ENCODE measurements at places on chromosomes 3 and 15.

DNA sequence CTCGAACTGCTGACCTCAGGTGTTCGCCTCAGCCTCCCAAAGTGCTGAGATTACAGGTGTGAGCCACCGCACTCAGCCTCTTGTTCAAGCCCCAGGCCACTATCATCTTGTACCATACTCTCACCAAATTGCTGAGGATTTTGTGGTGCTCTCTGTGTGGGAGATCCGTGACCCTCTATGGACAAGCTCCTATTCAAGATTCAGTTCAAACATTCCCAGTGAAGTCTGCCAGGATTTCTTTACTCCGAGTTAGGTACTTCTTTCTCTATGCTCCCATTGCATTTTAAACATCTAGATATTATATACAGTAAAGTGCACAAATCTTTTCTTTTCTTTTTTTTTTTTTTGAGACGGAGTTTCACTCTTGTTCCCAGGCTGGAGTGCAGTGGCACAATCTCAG lies 856 bp upstream of the TM4SF19 start:
- DNase-seq = no peak

DNA sequence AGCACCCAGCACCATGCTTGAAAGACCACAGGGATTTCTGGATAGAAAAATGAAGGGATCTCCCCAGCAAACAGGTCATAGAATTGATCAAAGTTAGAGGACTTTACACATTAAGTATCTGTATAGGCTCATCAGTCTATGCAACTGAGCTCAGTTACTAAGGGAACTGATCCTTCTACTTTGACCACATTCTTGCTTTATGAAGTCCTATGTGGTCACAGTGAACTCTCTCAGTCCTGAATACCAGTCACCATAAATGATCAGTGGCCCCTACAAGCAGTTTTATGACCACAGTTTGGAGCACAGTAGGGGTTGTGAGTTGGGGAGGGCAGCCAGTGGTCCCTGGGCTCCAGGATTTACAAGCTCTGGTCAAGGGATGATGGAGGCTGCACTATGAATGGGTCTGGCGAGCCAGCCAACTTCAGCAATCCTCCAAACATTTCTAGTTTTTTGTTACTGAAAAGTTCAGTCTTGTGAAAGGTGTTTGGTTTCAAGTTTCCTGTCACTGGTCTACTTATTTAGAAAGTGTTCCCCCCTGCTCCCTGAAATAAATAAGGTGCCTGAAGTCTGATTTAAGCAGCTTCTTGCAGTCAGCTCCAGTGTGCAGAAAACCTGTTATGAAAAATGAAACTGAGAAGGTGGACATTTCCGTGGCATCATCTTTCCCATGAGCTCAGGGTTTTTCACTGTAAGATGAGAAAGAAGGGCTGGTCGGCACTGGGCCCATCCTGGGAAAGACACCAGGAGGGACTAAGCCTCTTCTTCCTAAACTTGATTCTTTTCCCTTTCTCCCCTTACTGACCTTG lies 75.5 kb downstream of the DAPK2 start:
- no peak for DNase-seq

GRCh38 chr3:137071104-137071503 lies 113.3 kb downstream of the IL20RB start:
- no peak for DNase-seq

DNA sequence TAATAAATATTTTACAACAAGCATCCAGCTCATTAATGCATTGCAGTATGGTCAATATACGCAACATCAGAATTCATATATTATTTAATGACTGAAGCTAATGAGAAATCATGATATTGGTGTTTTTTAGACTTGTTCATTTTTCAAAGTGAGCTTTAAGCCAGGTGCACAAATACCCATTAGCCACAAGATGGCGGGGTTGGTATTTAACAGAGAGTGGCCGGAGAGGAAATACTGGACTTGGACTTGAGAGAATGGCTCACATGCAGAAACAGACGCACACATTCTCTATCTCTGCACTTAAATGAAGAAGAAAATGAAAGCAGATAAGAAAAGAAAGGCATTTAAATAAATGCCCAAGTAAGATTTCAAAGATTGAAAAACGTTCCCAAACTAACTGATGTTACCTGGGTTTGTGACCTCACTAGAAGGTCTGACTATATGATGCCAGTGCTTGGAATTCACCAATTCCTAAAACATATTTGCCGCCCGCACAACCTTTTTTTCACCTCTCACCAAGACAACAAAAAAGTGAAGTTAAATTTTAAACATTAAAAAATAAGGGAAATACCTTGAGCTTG lies 21.2 kb upstream of the CRBN start:
- DNase-seq = peak; percentile 89

DNA sequence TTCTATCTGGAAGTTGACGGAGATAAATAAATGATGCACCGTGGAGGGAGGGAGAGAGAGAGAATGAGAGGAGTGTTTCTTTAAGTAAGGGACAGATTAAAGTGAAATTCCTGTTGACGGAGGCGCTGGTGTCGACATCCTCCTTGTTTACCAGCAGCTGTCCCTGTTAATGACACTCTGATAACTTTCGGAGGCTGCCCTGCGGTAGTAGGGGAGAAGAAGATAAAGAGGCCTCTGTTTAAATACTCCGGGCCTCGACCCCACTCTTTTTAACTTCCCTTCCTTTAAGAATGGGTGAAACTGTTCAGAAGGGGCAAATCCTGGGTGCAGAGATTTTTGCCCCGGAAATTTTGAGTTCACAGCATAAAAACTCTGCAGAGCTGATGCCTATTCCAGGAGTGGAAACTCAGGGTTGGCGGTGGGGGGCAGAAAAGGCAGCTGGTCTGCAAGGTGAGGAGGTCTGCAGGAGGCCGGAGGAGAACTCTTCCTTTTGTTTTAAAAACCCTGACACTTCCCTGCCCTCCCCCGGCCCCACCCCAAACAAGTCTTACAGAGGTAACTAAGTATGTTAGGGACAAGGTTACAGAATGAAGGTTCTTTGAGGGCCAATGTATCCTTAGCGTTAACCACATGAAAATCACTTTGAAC lies 276.6 kb upstream of the NR2F2 start:
- DNase-seq = no peak

GRCh38 chr3:45513041-45513440 lies 81.5 kb upstream of the LIMD1 start:
- DNase-seq = no peak

DNA sequence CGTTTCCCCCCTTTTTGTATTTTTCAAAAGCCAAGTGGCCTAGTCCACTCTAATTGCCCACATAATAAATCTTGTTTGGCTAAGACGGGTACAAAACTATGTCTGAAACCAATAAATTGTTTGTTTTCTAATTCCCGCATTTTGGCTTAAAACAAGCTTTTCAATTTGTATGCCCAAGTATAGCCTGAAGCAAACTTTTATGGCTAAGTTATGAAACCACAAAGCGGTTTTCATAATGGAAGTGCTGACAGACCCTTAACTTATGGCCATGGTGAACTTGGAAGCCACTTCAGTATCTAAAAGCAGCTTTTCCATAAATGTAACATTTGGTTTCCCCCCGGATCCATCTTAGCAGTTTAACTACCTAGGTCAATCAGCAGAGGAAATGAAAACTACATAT lies 29.9 kb upstream of the POLR2M start:
- no peak for DNase-seq

GRCh38 chr15:38487378-38487777 lies 33.5 kb downstream of the FAM98B start:
- DNase-seq = no peak

DNA sequence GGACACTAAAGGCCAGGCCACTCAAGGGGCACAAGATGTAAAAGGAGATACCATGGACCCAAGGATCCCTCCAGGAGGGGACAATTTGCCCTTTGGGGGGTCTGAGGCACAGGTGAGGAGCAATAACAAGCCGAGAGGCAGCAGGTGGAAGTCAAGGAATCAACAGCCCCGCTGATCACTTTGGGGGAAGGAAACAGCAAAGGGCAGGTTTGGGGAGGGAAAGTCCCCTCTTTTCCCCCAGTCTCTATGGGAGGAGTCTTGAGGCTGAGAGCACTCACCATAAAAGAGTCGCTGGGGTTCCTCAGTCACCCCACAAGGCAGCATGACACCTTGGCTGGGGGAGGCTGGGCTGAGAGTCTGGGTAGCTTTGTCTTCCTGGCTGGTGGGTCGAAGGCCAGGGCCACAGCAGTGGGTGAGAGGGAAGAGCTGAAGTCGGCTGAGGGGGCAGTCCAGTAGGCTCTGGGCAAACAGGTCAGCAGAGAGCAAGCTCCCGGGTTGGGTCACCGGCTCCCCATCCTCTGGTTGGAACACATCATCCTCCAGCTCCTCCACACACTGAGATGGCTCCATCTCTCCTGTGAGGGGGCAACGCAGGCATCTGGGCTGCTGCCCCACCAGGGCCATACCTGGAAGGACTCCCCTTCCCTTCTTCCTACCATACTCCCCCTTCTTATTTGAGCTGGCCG lies 3.0 kb downstream of the BMF start:
- DNase-seq = no peak

DNA sequence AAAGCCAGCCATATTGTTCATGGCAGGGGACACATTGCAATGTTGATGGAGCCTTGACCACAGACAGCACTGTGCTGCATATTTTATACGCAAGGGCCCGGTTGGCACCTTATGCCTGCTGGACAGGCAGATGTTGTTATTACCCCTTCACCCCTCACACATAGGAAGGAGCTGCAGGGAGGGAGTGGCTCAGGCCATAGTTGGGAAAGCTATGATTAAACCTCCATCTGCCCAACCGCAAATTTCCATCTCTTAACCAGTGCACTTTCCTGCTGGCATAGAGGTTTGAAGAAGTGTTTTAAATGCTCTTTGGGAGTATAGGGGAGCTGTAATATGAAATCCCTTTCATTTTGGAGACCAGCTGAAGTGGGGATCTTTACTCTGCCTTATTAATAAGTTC lies 224.7 kb downstream of the CACNA2D3 start:
- DNase-seq = no peak

- DNase-seq = no peak
Observed at GRCh38 chr3:72270730-72271129, 485.8 kb upstream of the PROK2 start.

GRCh38 chr3:127119693-127120464 lies 73.1 kb upstream of the PRR23E start:
- no peak for DNase-seq

DNA sequence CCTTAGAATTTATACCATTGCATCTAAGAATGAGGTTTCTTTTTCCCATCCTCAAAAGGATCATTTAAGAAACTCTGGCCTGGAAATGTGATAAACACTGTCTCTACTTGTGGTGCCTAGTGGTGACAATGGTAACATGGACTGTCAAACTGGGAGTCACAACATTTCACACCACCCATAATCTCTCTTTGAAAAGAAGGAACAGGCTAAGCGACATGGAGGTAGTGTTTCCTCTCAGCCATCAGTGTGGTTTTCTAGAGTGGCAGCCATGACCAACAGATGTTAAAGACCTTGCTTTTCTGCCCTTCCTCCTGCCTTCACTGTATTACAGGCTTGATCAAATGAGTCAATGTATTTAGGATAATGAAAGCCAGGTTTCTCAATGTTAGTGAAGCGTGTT lies 283.1 kb upstream of the STAC start:
- no peak for DNase-seq

GRCh38 chr3:178202194-178202593 lies 334.0 kb upstream of the KCNMB2 start:
- peak; percentile 3 for DNase-seq

- peak; percentile 19 for DNase-seq
Observed at GRCh38 chr15:29571792-29572431, 250.4 kb downstream of the TJP1 start.

DNA sequence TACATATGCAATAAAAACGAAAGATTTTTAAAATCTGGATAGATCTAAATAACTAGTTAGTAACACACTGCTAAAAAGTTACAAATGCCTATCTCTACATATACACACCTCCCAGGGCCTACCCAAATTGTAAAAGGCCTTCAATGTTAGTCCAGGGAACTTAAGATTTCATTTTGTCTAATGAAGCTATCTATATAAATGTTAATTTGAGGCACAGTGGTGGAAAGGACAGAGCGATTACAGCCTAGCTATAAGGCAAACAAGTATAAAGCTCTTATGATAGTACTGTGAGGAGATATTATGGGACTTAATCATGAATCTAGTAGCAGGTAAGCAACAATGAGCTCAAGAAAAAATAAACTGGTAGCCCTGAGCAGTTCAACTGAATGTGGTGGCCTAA lies 101.7 kb downstream of the STAG1 start:
- no peak for DNase-seq

GRCh38 chr3:139537361-139537760 lies 2.2 kb downstream of the RBP1 start:
- peak; percentile 54 for DNase-seq

DNA sequence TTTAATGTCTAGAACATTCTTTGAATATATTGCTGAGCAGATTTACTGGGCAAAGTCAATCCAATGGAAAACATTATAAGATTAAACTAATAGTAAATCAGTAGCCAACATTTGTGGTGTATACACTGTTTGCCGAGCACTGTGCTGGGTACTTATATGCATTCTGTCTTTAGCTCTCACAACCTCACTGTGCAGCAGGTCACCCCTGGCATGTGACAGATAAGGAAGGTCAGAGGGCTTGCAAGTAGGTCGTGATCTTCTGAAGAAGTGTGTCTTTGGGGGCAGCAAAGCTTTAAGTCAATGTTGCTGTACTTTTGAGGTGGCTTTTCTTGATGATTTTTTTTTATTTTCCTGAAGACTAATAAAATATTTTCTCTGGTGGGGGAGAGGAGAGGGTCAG lies 62.2 kb downstream of the TCAIM start:
- DNase-seq = no peak

DNA sequence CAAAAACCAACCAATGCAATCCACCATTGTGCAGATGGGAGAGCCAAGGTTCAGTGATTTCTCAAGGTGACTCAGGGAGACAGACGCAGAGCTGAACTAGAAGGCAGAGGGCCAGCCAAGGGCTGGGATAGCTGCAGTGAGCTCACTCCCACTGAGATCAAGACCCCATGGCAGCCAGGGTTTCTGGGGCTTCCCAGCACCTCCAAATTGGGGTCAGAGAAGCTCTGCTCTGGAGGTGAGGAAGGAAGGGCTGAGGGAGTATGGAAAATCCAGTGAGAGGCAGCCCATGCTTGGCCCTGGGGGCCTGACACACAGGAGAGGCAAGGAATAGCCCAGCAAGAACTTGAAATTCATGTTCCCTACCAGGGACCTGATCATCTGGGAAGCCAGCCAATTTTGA lies 61.0 kb downstream of the ISG20 start:
- DNase-seq = no peak

- no peak for DNase-seq
Observed at GRCh38 chr3:23308986-23309625, 106.0 kb downstream of the UBE2E2 start.

DNA sequence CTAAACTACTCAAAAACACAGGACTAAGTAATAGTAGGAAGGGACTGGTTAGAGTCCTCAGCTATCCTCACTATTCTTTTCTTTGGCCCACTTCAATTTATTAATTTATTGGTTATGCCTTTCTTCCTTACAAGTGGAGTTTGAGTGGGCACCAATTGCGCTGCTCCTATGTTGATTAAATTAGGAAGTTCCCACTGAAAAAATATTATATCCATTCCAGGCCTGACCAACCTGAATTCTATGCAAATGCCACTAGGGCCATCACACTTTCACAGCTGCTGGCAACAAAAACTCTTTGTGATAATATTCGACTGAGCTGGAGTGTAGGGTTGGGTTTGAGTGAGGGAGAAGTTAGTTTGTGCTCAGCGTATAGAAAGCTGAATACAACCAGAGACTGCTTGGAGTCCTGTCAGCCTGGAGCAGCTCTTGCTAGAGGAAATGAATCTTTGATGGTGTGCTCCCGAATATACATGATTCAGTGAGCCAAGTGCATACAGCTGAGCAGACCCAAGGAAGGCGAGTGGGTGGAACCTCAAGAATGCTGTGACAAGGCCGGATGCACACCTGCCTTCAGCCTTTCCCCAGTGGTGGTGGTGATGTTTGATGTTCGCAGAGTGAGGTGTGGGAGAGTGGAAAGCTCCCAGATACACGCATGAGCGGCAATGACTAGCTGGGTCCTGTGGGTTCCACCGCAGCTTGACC lies 1.5 kb downstream of the ARHGEF3 start:
- DNase-seq = peak; percentile 36

All from umbilical cord (tissue), 2 donors.